Thymus (tissue), 14 donors: ENCODE measurements at places on chromosomes 4 and X.

DNA sequence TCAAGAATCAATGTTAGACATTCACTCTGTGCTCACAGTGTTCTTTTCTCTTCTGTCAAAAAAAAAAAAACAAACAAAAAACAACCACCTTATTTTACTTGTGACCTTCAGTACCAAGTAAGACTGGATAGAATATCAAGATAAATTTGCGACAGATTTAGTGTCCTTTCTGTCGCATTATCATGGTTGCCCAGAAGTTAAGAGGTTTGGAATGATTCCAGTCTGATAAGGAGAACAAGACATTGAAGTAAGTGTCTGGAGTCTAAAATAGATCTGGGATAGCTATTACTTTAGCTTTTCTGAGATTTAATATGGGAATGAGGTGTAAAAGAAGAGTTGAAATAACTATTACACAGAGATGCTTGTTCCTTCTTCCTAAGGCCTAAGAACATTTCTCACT is 31.7 kb downstream of the SNCA start:
- DNase-seq = no peak

DNA sequence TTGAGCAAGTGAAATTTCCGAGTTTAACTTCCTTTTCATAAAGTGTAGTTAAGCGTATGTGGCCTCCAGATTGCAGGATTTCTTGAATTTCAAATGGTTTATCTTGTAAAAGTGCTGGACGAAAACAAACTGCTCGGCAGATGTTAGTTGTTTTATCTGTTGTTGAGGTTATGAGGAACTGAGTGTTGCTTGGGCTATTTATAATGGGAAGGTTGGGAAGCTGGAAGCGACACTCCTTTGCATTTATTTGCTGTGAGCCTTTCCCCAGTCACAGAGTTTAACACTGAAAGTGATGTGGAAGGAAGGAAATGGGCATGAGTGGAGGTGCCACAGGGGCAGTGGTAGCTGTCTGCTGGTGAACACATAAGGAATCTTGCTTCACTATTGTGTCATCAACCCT is 284.9 kb downstream of the PCDH7 start:
- DNase-seq = no peak

DNA sequence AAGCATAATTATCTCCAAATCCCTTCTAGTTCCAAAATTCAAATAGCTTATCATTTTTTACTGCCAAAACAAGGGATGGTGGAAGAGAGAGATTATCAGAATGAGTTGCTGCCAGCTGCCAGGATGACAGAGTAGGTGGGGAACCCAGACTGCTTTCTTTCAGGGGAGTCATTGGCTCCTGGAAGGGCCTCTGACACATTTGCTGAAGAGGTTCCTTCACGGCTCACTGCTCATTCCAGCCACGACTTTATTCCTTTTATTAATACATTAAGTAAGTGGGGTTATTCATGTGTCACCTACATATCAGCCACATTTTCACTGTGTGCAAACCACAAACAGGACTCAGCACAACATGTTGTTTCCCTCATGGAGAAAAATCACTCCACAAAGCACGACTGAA is 12.7 kb upstream of the SMIM43 start:
- DNase-seq = no peak

- peak; percentile 61 for DNase-seq
Measured at GRCh38 chr4:102620697-102621497, 119.7 kb downstream of the NFKB1 start.

GRCh38 chrX:109914114-109914849 is 88.6 kb upstream of the TMEM164 start:
- no peak for DNase-seq

GRCh38 chrX:72208126-72208800 is 26.7 kb downstream of the PIN4 start:
- no peak for DNase-seq

DNA sequence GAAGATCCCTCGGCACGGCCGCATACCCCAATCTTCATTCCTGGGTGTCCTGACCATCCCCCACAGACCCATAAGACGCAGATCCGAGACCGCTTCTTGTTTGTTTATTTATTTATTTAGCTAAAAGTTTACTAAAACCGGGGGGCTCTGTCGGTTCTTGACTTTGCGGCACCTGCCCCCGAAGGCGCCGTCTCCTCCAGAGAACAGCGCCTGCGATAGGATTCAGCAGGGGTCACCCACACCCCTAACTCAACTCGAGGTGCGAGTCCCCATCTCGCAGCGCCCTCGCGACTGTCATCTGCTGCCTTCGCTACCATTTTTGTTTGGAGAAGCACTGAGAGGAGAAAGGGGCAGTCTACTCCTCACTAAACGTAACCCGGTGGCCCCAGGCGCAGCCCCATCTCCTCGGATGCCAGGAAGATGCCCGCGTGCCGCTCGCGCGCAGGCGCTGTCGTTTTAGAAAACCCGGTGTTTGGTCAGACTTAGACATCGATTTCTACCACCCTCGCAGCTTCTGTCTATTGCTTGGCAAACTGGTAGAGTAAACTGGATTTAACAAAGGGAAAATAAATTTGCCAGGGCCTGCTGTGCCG is 18.9 kb upstream of the GPR101 start:
- no peak for DNase-seq

DNA sequence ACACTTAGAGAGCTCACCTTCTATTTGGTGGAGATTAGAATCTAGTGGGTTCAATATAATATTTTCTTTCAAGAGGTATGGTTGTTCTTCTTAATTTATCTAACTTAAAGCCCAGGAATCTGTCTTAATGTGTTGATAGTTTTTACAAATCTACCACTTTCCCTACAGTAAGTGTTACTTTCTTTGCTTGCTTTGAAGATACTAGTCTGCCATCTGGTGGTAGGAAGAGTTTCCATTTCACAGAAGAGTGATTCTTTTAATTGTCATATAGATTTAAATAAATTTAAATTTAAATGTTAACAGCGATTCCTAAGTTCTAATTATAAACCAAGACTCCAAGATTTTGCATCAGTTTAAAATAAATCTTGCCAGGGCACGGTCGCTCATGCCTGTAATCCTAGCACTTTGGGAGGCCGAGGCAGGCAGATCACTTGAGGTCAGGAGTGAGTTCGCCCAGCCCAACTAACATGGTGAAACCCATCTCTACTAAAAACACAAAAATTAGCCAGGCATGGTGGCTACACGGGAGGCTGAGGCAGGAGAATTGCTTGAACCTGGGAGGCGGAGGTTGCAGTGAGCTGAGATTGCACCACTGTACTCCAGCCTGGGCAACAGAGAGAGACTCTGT is 43.5 kb downstream of the NUDT9 start:
- DNase-seq = peak; percentile 20

DNA sequence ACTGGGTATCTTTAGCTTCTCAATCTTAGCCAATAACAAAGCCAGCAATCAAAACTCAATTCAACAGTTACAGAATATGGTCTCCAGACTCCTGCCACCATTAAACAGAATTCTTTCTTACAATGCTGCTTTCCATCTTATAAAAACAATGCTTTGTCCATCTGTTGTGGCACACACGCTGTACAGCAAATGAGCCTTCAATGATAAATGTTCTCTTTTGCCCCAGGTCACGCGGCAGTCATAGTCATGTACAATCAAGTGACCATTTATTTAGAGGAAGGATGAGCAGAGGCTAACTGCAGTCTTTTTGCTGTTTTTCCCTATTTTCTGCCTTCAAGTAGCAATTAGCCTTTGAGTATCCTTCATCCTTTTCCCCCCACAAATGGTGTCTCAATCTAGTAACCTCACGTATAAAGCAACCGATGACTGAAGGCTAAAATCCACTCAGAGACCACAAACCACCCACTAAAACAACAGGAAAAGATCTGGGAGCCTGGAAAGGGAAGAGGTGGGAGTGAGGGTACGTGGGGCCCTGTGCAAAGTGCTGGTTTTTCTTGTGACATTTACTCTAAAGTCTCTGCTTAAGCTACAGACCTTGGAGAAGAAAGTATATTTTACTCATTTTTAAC is 24.4 kb downstream of the TRIM2 start:
- DNase-seq = no peak
